ENCODE measurements at places on chromosomes 4 and X. TPM values are rescaled to one million over a fixed set of nuclear protein-coding genes. Genes with fewer than 3 reads are reported as not detected.

The FMR1 gene
- 50.9 TPM for total RNA-seq

The KIT gene
- total RNA-seq = 10.4 TPM

The ZNF41 gene
- total RNA-seq = 6.0 TPM

The FRMD7 gene
- total RNA-seq = not detected

The ESX1 gene
- not detected for total RNA-seq

The CYBB gene
- 0.19 TPM for total RNA-seq

The CT55 gene
- total RNA-seq = 1.5 TPM

The SERTM2 gene
- total RNA-seq = not detected

The ARHGAP4 gene
- total RNA-seq = 5.3 TPM

DNA sequence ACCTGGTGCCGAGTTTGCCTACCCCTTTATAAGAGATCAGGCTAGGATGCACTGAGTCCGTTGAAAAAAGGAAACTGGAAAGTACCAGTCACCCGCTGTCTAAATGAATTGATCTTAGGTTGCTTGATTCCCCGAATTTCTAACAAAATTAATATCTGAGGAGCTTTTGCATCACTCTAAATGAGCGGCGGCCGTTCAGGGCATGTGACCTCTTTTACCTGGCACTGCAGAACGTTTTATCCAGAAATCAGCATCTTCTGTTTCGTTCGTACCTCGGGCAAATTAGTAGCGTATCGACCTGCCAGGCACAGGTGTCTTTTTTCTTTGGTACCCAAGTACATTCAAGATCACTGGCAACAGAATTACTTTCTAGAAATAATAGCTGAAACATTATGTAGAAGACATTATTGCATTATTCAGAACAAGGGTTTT, 876 bp downstream of the KLHL2 start:
- no peak for DNase-seq

- no peak for DNase-seq
These were observed 877 bp downstream of the GPRASP1 start for GRCh38 chrX:102652031-102652688.

- no peak for DNase-seq
These were observed 232.1 kb downstream of the CPE start for GRCh38 chr4:165610679-165611437.

DNA sequence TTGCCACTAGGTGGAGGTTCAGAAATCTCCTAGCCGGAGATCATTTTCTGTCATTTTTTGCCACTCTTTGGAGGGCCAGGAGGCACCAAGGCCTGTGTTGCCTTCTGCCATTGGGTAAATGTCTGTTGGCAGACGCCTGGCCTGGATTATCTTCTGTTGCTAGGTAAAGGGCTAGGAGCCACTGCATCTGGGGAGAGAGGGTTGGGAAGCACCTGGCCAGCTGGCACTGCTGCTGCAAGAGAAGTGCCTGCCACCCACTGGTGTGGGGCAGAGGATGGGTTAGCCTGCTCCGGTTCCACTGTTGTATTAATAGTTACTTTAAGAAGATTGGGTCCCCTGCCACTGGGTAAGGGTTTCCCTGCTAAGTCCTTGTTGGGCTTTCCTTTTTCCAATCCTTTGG, 58.1 kb downstream of the AWAT2 start:
- DNase-seq = no peak

GRCh38 chr4:73891739-73892405, 22.7 kb downstream of the CXCL1 start:
- no peak for DNase-seq

GRCh38 chrX:5823903-5824302, 404.8 kb downstream of the NLGN4X start:
- DNase-seq = no peak

- no peak for DNase-seq
These were observed 242.3 kb upstream of the PPARGC1A start for GRCh38 chr4:24131954-24132673.

GRCh38 chr4:11261066-11261850, 167.4 kb downstream of the HS3ST1 start:
- DNase-seq = no peak

DNA sequence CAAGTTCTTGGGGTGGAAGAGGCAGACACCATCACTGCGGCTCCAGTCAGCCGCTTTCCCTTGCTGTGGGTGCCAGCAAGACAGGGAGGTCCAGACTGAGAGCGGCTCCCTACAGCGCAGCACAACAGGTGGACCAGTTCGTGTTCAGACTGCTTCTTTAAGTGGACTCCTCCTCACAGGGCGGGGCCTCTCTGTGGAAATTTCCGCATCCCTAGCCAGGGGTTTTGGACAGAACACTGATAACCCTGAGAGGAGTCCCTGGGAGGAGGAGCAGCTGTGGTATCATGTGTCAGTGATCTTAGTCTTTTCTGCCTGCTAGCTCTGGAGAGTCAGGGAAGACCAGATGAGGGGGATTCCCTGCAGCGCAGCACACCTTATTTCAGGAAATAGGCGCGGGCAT, 48.5 kb downstream of the MAGEC2 start:
- DNase-seq = no peak

GRCh38 chr4:76955182-76955581, 5.6 kb downstream of the SEPTIN11 start:
- DNase-seq = no peak

DNA sequence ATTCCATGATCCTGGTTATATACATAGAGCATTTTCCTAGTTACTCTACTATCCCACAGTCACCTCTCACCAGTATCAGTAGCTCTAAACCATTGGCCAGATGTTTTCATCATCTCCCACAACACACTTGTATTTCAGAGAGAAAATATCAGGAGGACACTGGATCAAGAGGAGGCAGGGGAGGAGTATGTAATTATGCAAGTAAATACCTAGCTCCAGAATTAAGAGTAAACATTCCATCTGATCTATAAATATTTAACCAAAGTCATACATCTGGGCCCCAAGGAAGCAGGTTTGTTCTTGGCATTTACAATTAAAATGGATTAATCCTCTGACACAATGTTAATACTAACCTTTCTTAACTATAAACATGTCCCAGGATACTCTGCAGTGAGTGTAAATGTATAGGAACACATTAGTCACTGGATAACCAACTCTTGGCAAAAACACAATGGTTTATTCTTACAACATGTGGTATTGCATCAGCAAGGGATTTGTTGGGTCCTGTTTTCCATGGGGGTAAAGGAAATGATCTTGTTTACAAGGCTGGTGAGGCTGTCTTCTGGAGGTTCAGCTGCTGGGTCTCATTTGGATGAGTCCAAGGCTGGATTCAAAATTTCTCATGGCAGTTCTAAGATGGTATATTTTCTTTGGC, 170.1 kb downstream of the ATG4A start:
- no peak for DNase-seq

- DNase-seq = peak; percentile 67
These were observed 65.1 kb downstream of the ENPEP start for GRCh38 chr4:110540982-110541451.

DNA sequence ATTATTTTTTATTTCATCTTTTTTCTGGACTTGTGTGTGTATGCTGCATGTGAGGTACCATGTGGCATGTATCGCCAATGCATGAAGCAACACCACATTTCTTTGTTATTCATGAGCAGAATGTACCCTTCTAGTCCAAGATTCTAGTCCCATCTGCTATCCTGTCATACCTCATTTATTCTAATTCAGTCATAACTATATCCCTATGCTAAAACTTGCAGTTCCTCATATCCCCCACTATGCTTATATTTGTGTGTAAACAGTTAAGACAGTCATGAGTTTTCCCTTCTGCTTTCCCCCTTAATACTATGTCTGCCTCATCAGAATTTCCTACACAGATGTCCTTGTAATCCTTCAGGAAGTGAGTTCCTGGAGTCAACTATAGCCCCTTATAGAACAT, 19.7 kb downstream of the OCRL start:
- no peak for DNase-seq

GRCh38 chr4:38728631-38729141, 54.1 kb downstream of the TLR10 start:
- DNase-seq = peak; percentile 11

- no peak for DNase-seq
These were observed 19.6 kb downstream of the TMEM31 start for GRCh38 chrX:103730147-103730795.

DNA sequence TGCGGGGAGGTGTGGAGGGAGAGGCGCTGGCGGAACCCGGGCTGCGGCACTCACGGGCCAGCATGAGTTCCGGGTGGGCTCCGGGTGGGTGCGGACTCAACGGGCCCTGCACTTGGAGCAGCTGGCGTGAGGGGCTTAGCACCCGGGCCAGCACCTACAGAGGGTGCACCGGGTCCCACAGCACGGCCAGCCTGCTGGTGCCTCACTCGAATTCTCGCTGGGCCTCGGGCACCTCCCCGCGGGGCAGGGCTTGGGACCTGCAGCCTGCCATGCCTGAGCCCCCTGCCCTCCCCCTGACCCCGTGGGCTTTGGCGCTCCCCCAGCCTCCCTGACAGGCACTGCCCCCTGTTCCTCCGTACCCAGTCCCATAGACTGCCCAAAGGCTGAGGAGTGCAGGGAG, 10.8 kb upstream of the CAMK2D start:
- no peak for DNase-seq

GRCh38 chr4:183394166-183394951, 50.1 kb upstream of the CDKN2AIP start:
- no peak for DNase-seq

DNA sequence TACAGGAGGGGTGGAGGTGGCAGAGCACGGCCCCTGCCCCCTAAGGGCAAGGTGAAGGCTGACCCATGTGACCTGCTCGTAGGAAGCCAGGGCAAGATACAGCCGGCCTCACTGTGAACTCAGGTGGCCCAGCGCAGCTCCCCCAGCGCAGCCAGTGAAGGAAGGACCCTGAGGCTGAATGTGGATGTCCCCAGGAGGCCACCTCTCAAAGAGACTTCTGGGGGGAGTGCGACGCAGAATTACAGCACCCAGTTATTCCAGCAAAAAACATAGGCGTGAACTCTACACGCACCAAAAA, 52.6 kb downstream of the ZFYVE28 start:
- no peak for DNase-seq

DNA sequence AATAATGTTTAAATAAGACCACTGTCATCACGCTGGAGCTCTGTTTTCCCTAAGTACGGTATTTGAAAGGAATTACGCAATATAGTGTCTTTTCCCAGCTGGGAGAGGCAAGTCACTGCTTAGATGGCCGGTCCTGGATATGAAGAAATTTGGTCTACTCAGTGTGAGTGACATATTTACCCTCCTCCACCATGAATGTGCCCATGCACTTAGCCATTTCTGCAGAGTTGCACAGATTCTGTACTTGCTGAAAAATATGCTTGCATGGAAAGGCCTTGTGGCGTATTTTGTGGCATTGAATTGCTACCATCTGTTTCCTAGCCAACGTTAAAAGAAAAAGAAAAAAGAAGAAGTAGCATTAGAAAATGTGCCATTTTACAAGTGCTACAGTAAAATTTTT, 73.1 kb downstream of the ADGRL3 start:
- DNase-seq = no peak

DNA sequence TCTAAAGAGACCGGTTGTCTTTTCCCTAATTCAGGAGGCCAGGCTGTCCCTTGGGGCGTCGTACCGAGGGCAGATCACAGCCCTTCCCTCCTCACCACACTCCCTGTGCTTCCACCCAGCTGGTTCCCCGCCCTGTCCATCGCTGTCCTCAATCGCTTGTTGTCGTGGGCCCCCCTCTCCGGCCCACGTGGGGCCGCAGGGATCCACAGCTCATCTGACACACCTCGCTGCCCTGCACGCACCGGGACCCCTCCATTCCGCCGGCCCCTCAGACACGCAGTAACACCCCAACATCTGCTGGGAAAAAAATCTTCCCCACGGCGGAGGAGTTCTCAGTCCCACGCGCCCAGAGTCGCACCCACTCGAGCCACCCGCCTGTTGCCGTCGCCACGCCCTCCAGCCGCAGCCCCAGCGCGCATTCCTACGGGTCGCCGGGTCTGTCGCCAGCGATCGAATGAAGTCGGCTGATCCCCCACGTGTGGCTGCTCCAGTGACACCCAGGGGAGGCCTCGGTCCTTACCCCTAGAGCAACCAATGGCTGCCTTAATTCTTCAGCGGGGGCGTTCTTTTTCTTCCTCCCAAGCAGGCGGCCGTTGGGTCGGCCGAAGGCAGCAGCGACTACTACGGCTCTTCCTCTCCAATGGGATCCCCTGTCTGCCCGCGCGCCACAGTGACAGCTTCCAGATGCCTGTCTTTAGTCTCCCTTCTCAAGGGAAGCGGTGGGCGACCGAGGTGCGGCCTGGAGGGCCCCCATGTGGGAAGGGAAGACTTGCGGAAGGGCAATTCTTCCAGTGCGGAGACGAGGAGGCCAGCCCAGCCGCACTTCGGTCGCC, 893 bp upstream of the SEPTIN11 start:
- DNase-seq = peak; percentile 44

DNA sequence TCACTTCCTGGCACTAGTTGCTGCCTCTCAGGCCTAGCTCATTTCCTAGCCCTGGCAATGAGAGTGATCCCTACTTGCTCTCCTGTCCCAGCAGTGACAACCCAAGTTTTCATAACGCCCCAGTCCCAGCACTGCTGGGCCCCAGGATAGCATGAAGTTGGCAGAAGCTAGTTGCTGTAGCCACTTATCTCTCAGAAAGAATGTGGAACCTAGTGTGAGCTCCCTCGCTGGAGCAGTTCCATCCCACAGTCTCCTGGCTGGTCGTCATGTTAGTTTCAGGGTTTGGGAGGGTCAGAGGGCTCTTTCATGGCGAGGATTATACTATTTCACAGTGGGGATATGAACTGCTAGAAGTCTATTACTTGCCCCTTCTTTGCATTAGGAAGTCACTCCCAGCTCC, 5.1 kb downstream of the PF4 start:
- no peak for DNase-seq

DNA sequence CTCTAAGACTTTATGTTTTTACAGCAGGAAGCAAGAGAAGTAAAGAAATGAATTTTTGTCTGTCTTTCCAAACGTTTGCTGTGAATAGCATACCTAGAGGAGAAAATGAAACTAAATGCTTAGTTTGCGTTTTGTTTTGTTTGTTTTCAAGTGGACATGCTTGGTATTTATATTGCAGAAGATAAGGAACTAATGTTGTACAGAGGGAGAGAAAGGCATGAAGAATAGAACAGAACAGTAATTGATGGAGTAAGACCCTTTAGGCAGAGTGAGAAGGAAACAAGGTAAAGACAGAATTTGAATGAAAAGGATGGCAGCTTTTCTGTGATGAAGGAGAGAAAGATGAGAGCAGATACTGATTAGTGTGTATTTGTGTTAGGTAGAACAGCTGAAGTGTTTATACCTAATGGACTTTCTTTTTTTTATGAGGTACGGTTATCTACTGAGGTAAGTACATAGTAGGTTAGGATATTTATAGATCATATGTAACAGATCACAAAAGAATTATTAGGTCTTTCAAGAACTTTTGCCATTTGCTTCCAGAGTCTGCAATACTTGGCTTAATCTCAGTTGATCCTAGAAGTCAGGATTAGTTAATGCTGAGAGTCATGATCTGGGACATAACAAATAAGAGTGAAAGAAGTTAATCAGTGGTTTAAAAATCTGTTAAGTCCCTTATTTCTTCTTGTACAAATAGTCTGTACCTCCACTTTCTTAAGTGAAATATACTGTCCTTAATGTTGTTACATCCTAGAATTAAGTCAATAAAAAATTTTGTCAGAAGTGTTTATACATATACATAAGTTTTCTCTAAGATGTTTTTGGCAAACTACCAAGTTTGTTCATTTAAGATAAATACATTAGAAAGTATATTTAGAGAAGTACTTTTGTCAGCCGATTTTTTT, 36.8 kb downstream of the FABP2 start:
- peak; percentile 3 for DNase-seq

- no peak for DNase-seq
These were observed 59.2 kb downstream of the PCDH19 start for GRCh38 chrX:100350704-100351489.

GRCh38 chr4:113560579-113560978, 201.0 kb downstream of the CAMK2D start:
- no peak for DNase-seq

- no peak for DNase-seq
These were observed 684.4 kb upstream of the GNPDA2 start for GRCh38 chr4:45410701-45411210.

GRCh38 chrX:38859602-38860001, 58.3 kb downstream of the MID1IP1 start:
- DNase-seq = peak; percentile 1
